Small intestine (tissue), 16 donors: ENCODE measurements at places on chromosomes 7 and 10. TPM values are rescaled to one million over a fixed set of nuclear protein-coding genes. Genes with fewer than 3 reads are reported as not detected.

ALOX5 gene
- polyA plus RNA-seq = 7.4 TPM

PIP gene
- not detected for polyA plus RNA-seq

PRKCQ gene
- polyA plus RNA-seq = 0.91 TPM

MRLN gene
- 0.65 TPM for polyA plus RNA-seq

PDE6C gene
- polyA plus RNA-seq = not detected
